Islet precursor cell (in vitro differentiated cells): ENCODE measurements at places on chromosomes 12 and 14.

DNA sequence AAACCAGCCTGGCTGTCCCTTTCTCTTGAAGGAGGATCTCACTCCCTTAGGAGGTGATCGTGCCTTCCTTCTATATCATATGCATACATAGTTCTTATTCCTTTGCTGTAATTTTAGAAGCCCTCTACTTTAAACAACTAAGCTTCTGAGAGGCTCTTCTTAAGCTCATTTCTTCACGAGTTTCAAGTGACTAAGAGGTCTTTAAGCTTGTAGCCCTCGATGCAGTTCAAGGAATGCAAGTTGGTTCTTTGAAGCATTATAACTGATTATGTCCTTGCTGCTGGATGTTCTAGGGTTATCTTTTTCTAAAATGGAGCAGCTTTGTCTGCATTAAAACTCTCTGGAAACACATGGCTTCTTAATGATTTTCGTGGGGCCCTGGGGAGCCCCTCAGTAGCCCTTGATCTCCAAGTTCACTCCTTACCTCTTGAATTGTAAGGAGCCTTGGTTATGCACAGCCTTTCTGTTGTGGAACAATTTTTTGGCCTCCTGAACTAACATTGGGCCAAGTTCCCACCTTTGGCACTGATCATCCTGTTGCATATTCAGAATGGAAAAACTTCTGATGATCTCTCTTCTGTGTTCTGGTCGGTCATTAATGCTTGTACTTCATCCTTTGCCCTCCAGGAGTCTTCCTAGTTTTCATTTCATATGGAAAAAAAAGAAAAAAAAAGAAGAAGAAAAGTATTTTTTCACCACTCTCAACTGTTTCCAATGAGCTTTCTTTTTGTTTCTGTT, 12.6 kb downstream of the RASSF8 start:
- no peak for DNase-seq

DNA sequence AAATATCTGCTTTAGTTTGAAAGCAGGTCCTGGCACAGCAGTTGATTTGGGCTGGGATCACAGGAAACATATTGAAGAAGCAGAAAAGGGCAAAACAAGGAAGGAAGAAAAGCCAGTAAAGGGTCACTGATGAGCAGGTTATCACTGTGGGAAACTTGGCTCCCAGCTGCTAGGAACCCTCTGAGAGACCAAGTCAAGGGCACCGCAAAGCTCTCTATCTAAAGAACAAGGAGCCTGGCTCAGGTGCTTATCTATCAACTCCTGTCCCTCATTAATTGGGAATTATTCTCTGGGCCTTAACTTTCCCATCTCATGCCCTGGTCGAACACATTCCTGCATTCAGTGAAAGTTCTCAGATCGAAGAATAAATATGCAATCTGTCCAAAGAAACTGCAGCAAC, 450.9 kb upstream of the RPL10L start:
- no peak for DNase-seq

DNA sequence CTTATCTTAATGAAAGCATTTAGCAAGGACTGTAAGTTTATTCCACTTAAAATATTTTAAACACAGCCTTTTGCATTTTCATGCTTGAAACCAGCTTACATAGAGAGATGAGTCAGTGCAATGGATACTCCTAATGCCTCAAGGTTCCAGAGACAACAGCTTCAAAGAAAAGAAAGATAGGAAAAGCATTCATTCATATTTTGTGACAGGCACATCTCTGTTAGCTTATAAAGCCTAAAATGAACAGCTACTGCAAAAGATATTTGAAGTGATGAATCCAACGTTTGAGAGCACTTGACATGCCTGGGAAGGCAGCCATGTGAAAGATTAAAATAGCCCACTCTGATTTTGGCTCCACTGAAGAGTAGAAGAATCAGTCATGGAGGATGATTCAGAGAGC, 814.5 kb downstream of the RPS29 start:
- no peak for DNase-seq

- peak; percentile 19 for DNase-seq
Measured at GRCh38 chr14:72612041-72612440, 281.9 kb downstream of the DPF3 start.

- DNase-seq = no peak
Measured at GRCh38 chr12:60191676-60192359, 596.0 kb downstream of the SLC16A7 start.

- DNase-seq = peak; percentile 78
Measured at GRCh38 chr12:64796205-64796845, 28.1 kb upstream of the TBC1D30 start.

DNA sequence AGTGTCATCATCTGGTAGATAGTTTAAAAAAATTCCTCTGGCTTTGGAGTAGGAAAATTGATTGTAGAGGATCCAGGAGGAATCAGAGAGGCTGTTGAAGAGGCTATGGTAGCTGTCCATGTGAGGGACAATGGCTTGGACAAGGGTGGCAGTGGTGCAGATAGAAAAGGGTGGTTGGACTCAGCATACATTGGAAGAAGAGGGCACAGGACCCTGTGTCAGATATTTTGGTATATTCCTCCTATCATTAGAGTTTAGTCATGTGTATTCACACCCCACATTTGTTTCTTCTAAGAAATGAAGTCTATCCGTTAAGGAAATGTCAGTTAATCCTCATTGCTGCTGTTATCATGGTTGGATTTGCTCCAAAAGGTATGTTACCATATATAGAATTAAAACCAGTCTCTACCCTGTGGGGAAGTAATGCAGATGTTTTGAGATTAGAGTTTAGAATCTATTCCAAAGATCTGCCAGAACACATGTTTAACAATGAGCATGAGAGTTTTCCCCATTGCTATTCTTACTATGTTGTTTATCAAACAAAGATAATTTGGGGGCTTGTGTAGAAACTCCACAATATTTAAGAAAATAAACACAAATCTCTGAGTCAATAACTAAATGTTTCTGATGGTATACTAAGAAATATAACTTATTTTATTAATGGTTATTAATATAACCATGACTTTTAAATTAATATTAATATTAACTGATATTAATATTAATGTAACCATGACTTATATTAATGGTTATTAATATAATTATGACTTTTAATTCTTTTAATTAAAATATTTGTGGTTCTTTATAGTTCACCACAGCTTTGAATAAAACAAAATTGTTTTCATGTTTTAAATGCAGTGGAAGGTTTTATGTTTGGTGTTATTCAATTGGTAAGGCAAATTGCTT, 80.9 kb downstream of the CRADD start:
- no peak for DNase-seq

DNA sequence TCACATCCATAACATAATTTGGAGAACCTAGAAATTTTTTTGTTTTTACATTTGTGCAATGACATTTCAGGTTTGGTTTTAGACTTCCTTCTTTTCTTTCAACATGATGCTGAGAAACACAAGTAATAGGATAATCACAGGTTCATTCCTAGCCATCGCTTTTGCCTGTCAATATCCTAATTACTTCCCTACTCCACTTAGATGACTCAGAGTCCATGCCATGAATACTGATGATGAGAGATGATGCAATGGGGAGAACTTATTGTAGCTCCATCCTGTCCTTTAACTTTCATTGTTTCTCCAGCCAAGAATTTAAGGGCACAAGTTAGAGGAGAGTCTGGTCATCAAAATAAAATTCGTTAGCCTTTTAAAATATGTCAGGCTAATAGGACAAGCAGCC, 101.3 kb downstream of the PTPRO start:
- DNase-seq = no peak

- DNase-seq = no peak
Measured at GRCh38 chr12:76024942-76025600, 6.5 kb downstream of the PHLDA1 start.
